Activated naive CD4-positive, alpha-beta T cell (primary cell): ENCODE measurements at places on chromosomes 7 and 10.

- DNase-seq: no peak
These were observed 638 bp downstream of the IQCE start for GRCh38 chr7:2559283-2559950.

DNA sequence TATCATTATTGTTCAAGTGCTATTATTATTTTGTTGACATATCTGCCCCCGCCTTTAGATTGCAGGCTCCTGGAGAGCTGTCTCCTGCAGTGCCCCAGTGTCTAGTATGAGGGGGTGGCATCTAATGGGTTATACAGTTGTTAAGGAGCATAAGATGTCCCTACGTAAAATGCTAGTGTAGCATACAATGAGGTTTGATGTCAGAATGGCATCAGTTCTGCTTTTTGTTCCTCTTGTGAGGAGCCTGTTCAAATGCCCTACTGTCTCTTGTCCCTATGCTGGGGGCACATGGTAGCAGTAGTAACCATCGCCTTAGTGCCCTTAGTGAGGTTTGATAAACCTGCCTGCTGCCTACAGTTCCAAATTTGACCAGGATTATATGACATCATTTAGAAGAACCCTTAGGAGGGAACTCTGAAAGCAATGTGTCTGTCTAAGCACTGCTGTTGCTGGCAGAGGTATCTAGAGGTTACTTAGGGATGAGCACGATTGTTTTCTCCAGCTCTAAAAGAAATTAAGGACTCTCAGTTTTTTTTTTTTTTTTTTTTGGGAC is 9.7 kb downstream of the CREM start:
- DNase-seq: no peak

GRCh38 chr10:16581202-16581601 is 59.5 kb upstream of the C1QL3 start:
- no peak for DNase-seq

DNA sequence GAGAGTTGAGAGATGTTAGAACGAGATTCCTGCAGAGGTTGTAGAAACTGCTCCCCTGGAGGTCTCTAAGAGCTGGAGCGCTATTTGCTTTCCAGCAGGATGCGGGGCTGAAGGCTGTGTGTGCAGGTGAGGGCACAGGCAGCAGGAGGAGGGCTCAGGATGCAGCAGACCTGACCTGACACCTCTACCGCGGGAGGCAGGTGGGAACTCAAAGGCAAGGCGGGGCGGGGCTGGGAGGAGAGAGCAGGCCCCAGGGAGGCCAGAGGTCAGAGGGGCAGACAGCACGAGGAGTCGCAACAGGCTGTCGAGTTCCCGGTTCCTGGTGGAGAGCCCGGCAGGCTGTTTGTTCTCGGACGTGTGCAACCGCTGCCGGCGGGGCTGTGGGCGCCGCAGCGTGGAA is 7.9 kb upstream of the CRTAC1 start:
- no peak for DNase-seq

DNA sequence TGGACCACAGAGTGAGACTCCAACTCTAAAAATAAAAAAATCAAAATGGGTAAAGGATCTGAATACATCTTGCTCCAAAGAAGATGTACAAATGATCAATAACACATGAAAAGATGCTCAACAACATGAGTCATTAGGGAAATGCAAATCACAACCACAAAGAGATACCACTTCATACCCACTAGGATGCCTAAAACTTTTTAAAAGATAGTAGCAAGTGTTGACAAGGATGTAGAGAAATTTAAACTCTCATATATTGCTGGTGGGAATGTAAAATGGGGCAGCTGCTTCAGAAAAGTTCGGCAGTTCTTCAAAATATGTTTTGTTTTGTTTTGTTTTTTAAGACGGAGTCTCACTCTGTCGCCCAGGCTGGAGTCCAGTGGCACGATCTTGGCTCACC is 45.7 kb upstream of the GTF2IRD1 start:
- no peak for DNase-seq

DNA sequence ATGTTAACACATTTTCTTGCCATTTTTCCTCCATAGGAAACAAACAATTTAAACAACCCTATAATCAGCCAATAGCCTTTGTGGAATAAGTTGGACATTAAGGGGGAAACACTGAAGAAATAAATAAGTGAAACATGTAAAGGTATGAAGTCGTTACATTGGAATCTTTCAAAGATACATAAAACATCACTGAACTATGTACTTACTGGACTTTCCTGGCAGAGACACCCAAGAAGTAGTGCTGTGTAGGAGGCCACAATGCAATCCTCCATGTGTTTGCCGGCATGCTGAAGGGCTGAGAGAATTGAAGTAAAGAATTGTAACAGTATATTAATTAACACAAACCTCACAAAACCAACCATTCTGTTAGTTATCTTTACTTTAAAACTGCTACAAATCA is 76.5 kb upstream of the GRID1 start:
- DNase-seq: no peak

DNA sequence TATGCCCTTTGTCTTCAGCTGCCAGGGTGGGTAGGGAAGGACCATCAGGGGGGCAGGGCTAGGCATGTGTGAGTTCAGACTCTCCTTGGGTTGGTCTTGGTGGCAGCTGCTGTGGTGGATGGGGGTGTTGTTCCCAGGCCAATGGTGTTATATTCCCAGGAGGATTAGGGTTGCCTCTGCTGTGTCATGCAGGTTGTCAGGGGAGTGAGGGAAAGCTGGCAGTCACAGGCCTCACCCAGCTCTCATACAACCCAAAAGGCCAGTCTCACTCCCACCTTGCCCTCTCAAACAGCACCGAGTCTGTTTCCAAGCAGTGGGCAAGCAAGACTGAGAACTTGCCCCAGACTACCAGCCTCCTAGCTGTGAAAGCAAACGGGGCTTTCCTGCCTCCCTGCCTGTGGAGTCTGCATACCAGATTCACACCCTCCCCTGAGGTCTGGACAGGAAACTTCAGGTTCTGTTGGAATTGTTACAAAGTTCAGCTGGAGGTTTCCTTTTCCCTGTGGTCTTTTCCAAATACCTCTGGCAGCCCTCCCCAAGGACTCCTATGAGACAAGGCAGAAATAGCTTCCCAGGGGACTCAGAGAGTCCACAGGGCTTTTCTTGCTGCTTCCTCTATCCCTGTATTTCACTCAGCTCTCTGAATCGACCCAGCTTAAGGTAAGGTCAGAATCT is 1.4 kb downstream of the HYAL4 start:
- no peak for DNase-seq

DNA sequence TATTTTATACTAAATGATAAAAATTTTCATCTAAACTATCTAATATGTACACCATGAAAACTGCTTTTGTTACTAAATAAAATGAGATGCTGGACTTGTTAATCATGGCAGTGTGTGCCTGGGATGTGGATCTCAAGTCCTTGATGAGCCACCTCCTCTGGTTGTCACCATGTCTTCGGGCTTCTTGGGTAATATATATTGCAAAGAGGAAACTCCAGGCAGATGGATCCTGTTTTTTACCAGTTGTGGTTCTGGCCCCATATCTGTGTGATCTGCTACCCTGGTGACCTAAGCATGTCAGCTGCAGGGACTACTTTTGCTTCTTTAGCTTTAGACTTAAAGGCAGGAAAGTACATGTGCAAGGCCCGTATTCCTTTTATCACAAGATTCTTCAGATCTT is 46.2 kb downstream of the TMEM60 start:
- no peak for DNase-seq

DNA sequence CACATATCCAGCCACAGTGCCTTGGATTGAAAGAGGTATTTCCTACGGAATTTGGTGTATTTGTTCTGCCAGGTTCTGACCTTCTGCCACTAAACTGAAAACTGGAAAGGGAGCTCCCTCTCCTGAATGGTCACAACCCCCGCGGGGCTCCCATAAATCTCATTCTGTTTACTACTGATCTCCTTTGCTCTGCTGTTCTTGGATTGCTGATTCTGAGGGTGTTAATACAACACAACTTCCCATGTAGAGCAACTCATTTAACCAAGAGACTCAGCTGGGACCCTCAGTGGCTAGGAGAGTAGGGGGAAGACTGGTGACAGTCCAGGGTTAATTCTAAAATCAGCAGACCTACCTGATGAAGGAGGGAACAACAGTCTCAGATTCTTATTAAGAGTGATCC is 662.9 kb downstream of the INHBA start:
- DNase-seq: no peak

DNA sequence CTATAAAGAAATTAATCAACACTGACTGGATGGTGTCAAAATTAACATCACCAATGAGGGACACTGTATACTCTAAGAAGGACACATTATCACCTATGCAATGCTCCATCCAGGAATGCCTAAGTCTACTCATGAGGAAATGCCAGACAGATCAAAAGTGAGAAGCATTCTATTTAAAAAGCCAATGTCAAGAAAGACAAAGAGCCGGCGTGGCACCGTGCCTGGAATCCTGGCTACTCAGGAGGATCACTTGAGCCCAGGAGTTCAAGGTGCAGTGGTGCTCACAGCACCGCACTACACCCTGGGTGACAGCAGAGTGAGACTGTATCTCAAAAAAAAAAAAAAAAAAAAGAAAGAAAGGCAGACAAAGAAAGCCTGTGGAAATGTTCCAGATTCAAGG is 45.5 kb upstream of the ANAPC16 start:
- DNase-seq: no peak
